Karpas-422 (cell line): ENCODE measurements at places on chromosomes 12 and 14. TPM values are rescaled to one million over a fixed set of nuclear protein-coding genes. Genes with fewer than 3 reads are reported as not detected.

DNA sequence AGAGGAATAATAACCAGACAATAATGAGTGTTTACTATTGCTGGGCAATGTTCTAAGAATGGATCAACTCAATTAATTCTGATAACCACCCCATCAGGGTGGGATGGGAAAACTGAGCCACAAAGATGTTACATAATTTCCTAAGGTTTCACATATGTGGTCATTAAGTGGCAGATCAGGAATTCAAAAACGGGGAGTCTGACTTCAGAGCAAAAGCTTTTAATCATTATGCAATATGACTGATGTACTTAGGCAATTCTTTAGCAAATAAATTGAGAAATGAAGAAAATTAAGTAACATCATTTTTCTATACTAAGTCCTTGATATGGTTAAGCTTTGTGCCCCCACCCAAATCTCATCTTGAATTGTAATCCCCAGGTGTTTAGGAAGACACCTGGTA lies 53.4 kb downstream of the PLCZ1 start:
- H3K4me1 ChIP-seq: no peaks in the 10 kb centered on the region
- no peaks in the 10 kb centered on the region for H3K27me3 ChIP-seq
- no peak for DNase-seq
- no peak overlapping the region for H3K4me3 ChIP-seq

DNA sequence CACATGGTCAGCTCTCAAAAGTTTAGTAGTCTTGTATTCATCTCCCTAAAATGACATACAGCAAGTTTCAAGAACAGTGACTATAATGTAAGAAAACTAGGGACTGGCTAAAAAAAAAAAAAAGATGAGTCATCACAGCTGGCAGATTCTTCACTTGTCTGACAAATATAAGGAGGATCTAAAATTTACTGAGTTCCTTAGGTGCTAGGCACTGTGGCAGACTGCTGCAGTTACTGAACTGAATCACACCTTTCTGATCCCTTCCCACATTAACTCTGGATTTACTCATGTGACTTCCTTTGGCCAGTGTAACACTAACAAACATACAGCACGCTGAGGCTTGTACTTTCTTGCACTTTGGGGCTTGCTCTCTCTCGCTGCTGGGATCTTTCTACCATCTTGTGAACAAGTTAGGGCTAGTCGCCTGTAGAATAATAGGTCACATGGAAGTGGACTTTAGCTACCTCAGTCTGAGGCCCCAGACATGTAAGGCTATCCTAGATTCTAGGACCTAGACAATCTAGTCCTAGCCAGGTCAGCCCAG lies 32.1 kb downstream of the BAZ1A start:
- peaks cover 50% of the 10 kb centered on the region; the same call in 1 of the 2 replicates for H3K36me3 ChIP-seq
- H3K4me3 ChIP-seq: no peak overlapping the region

The SOCS4 gene
- total RNA-seq: 20.2 and 50.3 TPM in 2 replicates

GRCh38 chr12:6771509-6772330 lies 600 bp upstream of the LAG3 start:
- peaks cover 20% of the 10 kb centered on the region for H3K4me1 ChIP-seq
- no peaks in the 10 kb centered on the region for H3K27me3 ChIP-seq
- no peak overlapping the region for H3K4me3 ChIP-seq
- no peak overlapping the region for H3K27ac ChIP-seq
- no peaks in the 10 kb centered on the region for H3K36me3 ChIP-seq

GRCh38 chr12:131684015-131684725 lies 26.7 kb upstream of the SFSWAP start:
- H3K27ac ChIP-seq: no peak overlapping the region
- DNase-seq: peak; percentile 45
- no peaks in the 10 kb centered on the region for H3K36me3 ChIP-seq
- no peaks in the 10 kb centered on the region for H3K27me3 ChIP-seq
- H3K4me1 ChIP-seq: no peaks in the 10 kb centered on the region

GRCh38 chr12:96420277-96420835 lies 20.1 kb upstream of the CDK17 start:
- no peaks in the 10 kb centered on the region for H3K27me3 ChIP-seq
- H3K27ac ChIP-seq: no peak overlapping the region
- no peak for DNase-seq

DNA sequence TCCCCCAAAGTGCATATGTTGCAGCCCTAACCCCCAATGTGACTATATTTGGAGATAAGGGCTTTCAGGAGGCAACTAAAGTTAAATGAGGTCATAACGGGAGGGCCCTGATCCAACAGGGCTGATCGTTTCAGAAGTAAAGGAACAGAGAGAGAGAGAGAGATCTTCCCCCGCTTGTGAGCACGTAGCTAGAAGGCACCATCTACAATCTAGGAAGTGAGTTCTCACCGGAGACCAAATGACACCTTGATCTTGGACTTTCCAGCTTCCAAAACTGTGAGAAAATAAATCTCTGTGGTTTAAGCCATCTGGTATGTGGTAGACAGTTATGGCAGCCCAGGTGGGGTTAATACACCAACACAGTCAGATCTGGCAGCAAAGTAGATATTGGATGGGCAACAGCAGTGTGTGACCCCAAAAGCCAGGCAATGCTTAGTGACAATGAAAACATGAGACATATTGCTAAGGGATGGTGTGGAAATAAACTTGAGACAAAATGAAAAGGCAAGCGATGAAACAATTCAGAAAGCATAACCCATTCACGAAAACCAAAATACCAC lies 147.2 kb upstream of the GSC start:
- no peak overlapping the region for H3K4me3 ChIP-seq
- H3K27ac ChIP-seq: no peak overlapping the region
- no peak for DNase-seq
- H3K36me3 ChIP-seq: no peaks in the 10 kb centered on the region
- H3K27me3 ChIP-seq: peaks cover 3% of the 10 kb centered on the region; the same call in 1 of the 2 replicates

GRCh38 chr12:67651132-67651695 lies 2.7 kb downstream of the DYRK2 start:
- DNase-seq: peak; percentile 77
- peaks cover 35% of the 10 kb centered on the region for H3K36me3 ChIP-seq
- H3K27me3 ChIP-seq: no peaks in the 10 kb centered on the region

- H3K27me3 ChIP-seq: no peaks in the 10 kb centered on the region
- no peak for DNase-seq
- no peak overlapping the region for H3K27ac ChIP-seq
- no peak overlapping the region for H3K4me3 ChIP-seq
- H3K4me1 ChIP-seq: peaks cover 5% of the 10 kb centered on the region; the same call in 1 of the 2 replicates
Observed at GRCh38 chr14:64611358-64612020, 61.7 kb downstream of the PPP1R36 start.

The METTL17 gene
- 110 and 150 TPM in 2 replicates for total RNA-seq

The RERGL gene
- not detected in 2 replicates for total RNA-seq

The KRT75 gene
- not detected in 2 replicates for total RNA-seq

- H3K4me1 ChIP-seq: no peaks in the 10 kb centered on the region; the same call in 1 of the 2 replicates
- DNase-seq: no peak
- H3K4me3 ChIP-seq: no peak overlapping the region
- H3K36me3 ChIP-seq: no peaks in the 10 kb centered on the region
- H3K27me3 ChIP-seq: no peaks in the 10 kb centered on the region
Observed at GRCh38 chr12:55847603-55848291, 5.0 kb upstream of the MMP19 start.

The FOXG1 gene
- not detected in 2 replicates for total RNA-seq

The WNT5B gene
- not detected in 2 replicates for total RNA-seq

The DAO gene
- not detected in 2 replicates for total RNA-seq

DNA sequence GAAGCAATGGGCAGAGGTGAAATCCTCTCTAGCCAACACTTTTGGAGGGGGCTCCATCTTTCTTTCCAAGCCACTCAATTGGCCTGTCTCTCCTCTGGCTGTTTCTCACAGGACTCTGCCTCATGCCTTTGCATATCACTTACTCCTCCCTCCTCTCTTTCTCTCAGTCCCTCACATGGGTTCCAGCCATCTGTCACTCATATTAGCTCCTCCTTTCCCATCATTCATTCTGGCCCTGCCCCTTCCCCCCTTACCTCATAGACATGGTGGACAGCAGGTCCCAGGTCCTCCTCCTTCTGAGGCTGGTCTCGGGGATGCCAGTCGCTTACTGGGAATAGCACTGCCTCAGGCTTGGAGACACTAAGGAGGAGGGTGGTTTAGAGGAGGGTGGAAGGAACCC lies 16.6 kb upstream of the ZNF385A start:
- H3K27ac ChIP-seq: no peak overlapping the region
- peak; percentile 57 for DNase-seq
- H3K4me1 ChIP-seq: no peaks in the 10 kb centered on the region
- no peaks in the 10 kb centered on the region for H3K27me3 ChIP-seq
- H3K4me3 ChIP-seq: no peak overlapping the region

DNA sequence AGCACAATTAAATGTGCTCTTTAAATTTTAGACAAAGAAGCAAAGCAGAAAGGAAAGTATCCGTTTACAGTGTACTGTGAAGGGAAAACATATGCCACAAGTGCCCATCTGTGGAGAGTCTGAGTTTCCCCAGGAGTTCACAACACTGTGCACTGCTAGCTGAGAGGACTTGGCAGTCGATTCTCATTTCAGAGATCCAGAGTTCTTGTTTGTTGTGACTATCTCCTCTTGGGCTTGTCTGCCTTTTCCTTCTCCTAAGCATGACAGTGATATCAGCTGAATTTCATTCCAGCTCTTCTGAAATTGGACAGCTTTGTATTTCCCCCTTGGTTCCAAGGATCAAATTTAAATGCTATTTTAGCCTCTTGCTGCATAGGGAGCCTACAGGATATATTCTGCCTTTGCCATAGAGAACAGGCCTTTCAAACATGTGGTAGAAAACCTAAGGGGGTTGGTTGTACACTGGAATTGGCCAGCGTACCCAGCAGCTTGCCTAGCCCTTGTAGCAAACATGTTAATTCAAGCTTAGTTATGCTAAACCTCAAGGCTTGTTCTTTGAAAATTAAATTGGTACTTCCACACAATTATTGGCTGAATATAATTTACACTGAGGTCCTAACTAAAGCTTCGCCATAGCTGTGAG lies 259.2 kb upstream of the NOVA1 start:
- H3K4me3 ChIP-seq: no peak overlapping the region
- H3K27me3 ChIP-seq: no peaks in the 10 kb centered on the region
- H3K36me3 ChIP-seq: no peaks in the 10 kb centered on the region
- no peaks in the 10 kb centered on the region for H3K4me1 ChIP-seq
- no peak overlapping the region for H3K27ac ChIP-seq

The CLEC2A gene
- total RNA-seq: not detected in 2 replicates

DNA sequence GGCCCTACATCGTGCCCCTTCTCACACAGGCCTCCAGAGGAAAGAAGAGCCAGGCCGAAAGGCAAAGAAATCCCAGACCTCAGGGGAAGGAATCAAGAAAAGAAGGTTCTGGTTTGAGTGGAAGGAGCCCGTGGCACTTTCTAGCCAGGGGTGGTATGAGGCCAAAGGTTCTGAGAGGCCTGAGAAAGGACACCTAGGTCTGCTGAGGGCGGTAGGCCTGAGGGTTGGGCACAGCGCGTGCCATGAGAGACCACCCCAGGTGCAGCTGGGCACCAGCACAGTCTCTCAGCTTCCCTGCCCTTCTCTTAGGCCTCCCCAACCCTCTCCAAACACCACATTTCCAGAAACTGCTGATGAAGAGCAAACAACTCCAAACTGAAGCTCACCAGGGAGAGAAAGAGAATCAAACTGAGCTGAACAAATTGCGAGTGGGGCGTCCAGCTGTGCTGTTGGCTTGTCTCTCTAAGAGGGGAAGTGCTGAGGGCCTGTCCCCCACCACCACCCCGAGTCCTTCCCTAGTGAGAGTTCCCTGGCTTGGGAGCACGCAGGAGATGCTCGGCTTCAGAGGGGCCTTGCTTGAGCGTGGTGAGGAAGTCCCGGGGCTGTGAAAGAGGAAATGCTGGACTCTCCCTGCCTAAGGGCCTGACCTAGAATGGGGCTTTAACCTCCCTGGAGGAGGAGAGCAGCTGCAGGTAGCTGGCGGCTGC lies 184.8 kb downstream of the ZFP36L1 start:
- no peaks in the 10 kb centered on the region for H3K27me3 ChIP-seq
- no peak overlapping the region for H3K27ac ChIP-seq
- H3K4me1 ChIP-seq: no peaks in the 10 kb centered on the region
- no peak for DNase-seq
- no peaks in the 10 kb centered on the region for H3K36me3 ChIP-seq

DNA sequence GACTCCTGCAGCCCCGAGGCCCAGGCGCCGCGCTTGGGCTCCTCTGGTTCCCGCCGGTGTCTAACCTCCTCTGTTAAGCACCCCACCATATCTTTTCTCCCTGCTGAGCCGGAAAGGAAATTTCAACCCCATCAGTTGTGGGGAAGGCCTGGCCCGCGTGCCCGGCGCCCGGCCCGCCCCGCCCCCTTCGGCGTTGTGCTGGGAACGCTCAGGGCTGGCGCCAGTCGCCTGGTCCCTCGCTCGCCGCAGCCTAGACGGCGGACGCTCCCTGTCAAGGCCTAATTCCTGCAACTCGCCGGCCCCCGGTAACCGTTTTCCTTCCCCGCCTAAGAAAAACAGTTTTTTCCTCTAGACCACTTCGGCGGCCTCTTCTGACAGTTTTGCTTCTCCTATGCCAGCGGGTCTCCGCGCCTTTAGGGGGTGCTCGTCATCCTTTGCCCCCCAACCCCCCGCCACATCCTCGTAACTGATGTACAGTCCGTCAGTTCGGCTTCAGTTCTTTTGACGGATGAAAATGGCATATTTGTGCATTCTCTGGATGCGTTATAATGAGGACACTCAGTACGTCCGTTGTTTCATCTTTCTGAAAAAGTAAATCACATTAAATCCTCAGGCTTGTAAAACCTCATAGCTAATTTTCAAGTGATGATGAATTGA lies 506 bp upstream of the NAP1L1 start:
- peaks cover 18% of the 10 kb centered on the region for H3K36me3 ChIP-seq
- H3K27me3 ChIP-seq: no peaks in the 10 kb centered on the region
- DNase-seq: peak; percentile 88
- peaks cover 42% of the 10 kb centered on the region for H3K4me1 ChIP-seq

- no peaks in the 10 kb centered on the region for H3K27me3 ChIP-seq
- H3K4me3 ChIP-seq: no peak overlapping the region
- DNase-seq: no peak
- H3K36me3 ChIP-seq: peaks cover 26% of the 10 kb centered on the region
- H3K27ac ChIP-seq: no peak overlapping the region
- H3K4me1 ChIP-seq: no peaks in the 10 kb centered on the region
Observed at GRCh38 chr12:132154341-132154761, 10.1 kb downstream of the NOC4L start.

DNA sequence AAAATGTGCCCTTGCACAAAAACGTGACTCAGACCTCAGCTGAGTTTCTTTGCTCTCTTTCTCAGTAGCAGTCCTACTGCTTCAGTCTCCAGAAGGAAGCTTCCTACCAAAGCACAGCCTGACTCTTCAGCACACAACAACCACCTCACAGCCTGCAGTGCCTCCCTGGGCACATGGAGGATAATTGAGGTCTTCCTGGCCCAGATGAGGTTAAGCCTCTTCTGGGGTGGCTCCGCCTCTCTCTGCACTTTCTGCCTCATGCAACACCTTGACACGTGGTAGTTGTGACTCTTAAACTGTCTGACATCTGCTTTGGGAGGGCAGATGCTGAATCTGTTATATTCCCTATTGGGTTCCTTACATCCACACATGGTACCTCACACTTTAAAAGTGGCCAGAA lies 33.8 kb downstream of the GIT2 start:
- no peak overlapping the region for H3K27ac ChIP-seq
- H3K36me3 ChIP-seq: peaks cover 54% of the 10 kb centered on the region
- no peak overlapping the region for H3K4me3 ChIP-seq
- DNase-seq: no peak

GRCh38 chr12:99976762-99977161 lies 8.0 kb downstream of the ANKS1B start:
- no peak overlapping the region for H3K27ac ChIP-seq
- H3K27me3 ChIP-seq: no peaks in the 10 kb centered on the region
- H3K4me1 ChIP-seq: no peaks in the 10 kb centered on the region
- no peak for DNase-seq
- H3K4me3 ChIP-seq: no peak overlapping the region

GRCh38 chr12:107549651-107550480 lies 135.7 kb upstream of the PWP1 start:
- no peaks in the 10 kb centered on the region for H3K27me3 ChIP-seq
- H3K4me1 ChIP-seq: no peaks in the 10 kb centered on the region
- no peak overlapping the region for H3K4me3 ChIP-seq
- no peaks in the 10 kb centered on the region for H3K36me3 ChIP-seq
- H3K27ac ChIP-seq: no peak overlapping the region
